ENCODE measurements at places on chromosomes 2 and 18. TPM values are rescaled to one million over a fixed set of nuclear protein-coding genes. Genes with fewer than 3 reads are reported as not detected.

SKOR2 gene
- total RNA-seq = not detected

SERPINB8 gene
- total RNA-seq = 3.3 TPM

IL37 gene
- not detected for total RNA-seq

PSMA8 gene
- total RNA-seq = not detected

ZSCAN30 gene
- total RNA-seq = 12.6 TPM

APLF gene
- total RNA-seq = 4.3 TPM

PPP4R1 gene
- 71.3 TPM for total RNA-seq

KCNG2 gene
- total RNA-seq = 2.2 TPM

UGT1A3 gene
- total RNA-seq = not detected
